Esophagus muscularis mucosa (tissue), 4 donors: ENCODE measurements at places on chromosomes 1 and 21. TPM values are rescaled to one million over a fixed set of nuclear protein-coding genes. Genes with fewer than 3 reads are reported as not detected.

The HAO2 gene
- not detected for total RNA-seq

The LRRC53 gene
- total RNA-seq, result not detected

The SPTA1 gene
- total RNA-seq, result 2.5 TPM

The RAB42 gene
- 4.0 TPM for total RNA-seq

The AGRN gene
- 31.6 TPM for total RNA-seq

The TMEM269 gene
- not detected for total RNA-seq
